ENCODE measurements at places on chromosomes 4 and X. TPM values are rescaled to one million over a fixed set of nuclear protein-coding genes. Genes with fewer than 3 reads are reported as not detected.

SULT1E1 gene
- not detected for total RNA-seq

THOC2 gene
- total RNA-seq: 43.6 TPM

GAGE1 gene
- total RNA-seq: not detected

USP38 gene
- 8.7 TPM for total RNA-seq

CXCL3 gene
- total RNA-seq: 6.1 TPM

GLUD2 gene
- 2.9 TPM for total RNA-seq

SSX2B gene
- not detected for total RNA-seq

DOK7 gene
- 0.34 TPM for total RNA-seq

FGF5 gene
- total RNA-seq: 1.0 TPM

UGT2B17 gene
- not detected for total RNA-seq

ETFDH gene
- 6.2 TPM for total RNA-seq

NUDT10 gene
- 0.45 TPM for total RNA-seq

CSAG3 gene
- total RNA-seq: not detected

MAGEB10 gene
- not detected for total RNA-seq

SMIM14 gene
- total RNA-seq: 21.8 TPM

LEF1 gene
- not detected for total RNA-seq

LDOC1 gene
- total RNA-seq: 104 TPM

LUZP4 gene
- total RNA-seq: not detected

TLL1 gene
- total RNA-seq: 0.14 TPM

CPE gene
- total RNA-seq: 1.6 TPM

DGKK gene
- total RNA-seq: not detected

FAM47E gene
- total RNA-seq: not detected

MAGEA1 gene
- not detected for total RNA-seq

SSX4 gene
- total RNA-seq: not detected

FSTL5 gene
- 0.07 TPM for total RNA-seq

STPG2 gene
- not detected for total RNA-seq

MMRN1 gene
- total RNA-seq: not detected

GYPA gene
- total RNA-seq: not detected

TRAM1L1 gene
- total RNA-seq: 0.32 TPM

ART3 gene
- total RNA-seq: not detected

KLHL4 gene
- total RNA-seq: 3.5 TPM

WDR17 gene
- total RNA-seq: 1.8 TPM

IL21 gene
- not detected for total RNA-seq

SLITRK4 gene
- 0.02 TPM for total RNA-seq

SMIM9 gene
- total RNA-seq: not detected

RAI2 gene
- total RNA-seq: 0.18 TPM

ARSJ gene
- 6.3 TPM for total RNA-seq

SOD3 gene
- not detected for total RNA-seq

LGI2 gene
- 0.43 TPM for total RNA-seq

All from A549 treated with DMSO at 1 μM for 4 hours (cell line).